Stimulated activated CD4-positive, alpha-beta T cell treated with anti-CD3 and anti-CD28 coated beads, Interleukin-1b, Interleukin-23, amount 100 ng/mL, for 1 hour (primary cell): ENCODE measurements at places on chromosomes 2 and 18.

DNA sequence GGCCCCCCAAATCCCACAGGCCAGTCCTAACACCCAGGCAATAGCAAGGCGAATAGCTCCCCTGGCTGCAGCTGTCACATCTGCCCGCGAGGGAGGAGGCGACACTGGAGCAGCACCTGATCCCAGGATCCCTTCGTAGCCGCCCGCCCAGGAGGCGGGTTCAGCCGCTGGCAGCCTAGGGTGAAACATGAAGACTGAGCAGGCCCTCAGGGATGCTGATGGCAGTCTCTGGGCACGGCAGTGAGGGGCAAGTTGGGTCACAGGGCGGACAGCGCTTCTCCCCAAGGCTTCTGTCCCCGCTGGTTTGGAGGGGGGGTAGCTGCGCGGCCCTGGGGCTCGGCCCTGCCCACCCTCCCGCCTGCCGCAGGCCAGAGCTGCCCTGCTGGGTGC lies 1.9 kb downstream of the DNMT3A start:
- no peak for DNase-seq

DNA sequence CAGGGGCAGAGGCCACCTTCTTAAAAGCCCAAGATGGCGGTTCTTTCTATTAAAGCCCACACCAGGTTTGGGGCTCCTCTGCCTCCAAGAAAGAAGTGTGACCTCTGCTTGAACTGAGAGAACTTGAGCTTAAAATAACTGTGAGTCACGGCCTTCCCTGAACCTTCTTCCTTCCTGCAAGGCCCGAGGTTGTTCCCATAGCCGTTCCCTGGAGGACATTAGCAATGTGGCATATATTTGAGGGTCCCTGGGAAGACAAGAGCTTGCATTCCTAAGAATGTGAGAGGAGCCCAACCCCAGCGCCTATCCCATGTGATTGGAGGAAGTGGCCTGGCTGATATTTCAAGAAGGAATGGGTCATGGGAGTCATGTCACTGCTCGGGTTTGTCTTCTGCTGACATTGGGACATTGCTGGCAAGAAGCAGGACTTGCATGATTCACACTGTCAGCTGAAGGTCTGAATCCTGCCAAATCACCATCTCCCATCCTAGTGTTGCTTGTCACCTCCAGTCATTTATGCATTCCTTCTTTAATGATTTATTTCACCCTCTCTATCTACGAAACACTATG lies 168.1 kb downstream of the TRIB2 start:
- no peak for DNase-seq

DNA sequence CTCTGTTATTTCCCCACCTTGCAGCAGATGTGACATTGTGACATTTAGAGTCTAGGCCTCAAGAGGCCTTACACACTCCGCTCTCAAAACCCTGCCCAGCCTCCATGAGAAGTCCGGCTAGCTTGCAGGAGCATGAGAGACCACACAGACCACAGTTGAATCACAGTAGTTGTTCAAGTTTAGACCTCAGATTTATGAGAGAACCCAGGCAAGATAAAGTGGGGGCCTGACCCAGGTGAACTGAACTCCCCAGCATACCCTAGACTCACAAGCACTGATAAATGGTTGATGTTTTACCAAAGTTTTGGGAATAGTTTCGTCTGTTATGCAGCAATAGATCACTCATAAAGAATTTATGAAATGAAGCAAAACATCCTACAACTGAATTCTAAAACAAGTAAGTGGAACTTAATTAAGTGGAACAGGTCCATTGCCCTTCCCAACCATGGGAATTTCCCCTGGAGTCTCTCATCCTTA lies 4.7 kb upstream of the STAT1 start:
- no peak for DNase-seq

DNA sequence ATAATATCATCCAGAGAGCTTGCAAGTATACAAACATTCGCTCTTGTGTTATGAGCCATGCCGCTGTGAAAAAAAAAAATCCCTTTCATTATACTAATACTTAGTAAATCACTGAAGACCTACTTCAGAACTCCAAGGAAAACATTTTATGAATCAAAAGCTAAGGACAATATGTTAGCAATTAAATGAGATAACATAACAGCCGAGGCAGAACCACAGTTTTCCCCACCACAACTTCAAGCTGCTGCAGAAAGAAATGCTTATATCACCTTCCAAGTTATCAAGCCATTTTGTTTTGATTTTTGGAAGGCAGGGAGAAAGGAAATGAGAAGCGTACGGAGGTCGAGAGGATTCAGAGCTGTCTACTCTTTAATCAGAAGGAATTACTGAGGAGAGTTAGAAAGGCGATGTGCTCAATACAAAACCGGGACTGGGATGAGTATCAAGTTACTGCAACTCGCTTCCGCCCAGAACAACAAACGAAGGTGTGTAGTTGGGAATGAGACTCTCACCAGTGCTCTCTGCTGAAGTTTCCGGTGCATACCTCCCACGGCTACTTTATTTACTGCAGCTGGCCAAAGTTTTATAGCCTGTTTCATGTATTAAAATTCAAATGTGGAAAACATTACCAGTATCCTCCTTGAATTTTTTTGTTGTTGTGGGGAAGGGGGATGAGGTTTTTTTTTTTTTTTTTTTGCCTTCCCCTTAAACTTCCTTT lies 292.2 kb upstream of the CCDC68 start:
- no peak for DNase-seq

DNA sequence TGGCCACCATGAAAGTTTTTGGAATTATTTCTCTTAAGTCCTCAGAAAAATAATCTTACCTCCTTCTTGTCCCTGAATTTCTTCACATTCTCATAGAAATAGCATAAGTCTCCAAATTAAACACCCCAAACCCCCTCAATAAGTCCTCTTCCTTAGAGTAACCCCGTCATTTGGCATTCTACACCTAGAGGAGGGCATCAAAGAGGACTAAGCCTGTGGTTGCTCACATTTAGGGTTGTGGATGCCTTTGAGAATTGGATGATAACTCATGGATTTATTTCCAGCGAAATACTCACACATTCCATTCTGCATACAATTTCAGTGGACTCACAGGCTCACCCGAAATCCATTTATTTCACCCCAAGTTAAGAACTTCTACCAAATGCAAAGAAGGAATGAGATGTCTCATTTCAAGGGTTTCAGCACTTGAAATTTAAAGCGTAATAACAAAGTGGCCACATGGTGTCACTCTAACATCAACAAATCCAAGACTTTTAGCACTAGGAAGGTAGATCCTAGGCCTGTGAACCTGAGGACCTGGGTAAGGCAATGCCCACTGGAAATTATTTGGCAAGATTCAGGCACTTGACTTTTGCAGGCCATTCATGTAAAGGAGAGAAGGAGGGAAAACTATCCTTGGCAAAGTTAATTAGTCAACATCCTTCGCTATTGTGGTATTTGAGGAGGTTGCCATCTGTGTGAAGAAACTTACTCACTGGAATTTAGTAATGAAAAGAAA lies 24.6 kb downstream of the DYTN start:
- no peak for DNase-seq

- DNase-seq, result no peak
These were observed at the start of gene GALNT3 for GRCh38 chr2:165793779-165794535. Gene GALNT3, minus strand, starts transcription at chr2:165794247. Its CDS starts 23,547 bp downstream, at chr2:165770700.

- DNase-seq, result no peak
These were observed 108.3 kb downstream of the CELF4 start for GRCh38 chr18:37457341-37457740.

DNA sequence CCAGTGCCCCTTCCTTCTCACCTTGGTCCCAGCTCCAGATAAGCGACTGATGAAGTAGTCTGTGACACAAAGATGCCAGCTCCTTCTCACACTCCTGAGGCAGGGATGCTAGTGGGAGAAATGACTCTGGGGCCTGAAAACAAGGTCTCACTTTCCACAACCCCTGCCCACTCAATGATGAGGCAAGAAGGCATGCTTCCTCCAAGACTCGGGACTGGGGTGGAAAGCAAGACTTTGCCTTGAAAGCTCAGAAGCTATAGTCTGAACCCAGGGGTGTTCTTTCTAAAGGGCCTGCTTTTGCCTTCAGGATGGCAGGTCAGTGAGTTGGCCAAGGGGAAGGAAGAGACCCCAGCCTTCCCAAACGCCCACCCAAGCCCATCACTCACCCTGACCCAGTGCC lies 1.4 kb downstream of the CCDC142 start:
- no peak for DNase-seq

- DNase-seq, result peak; percentile 6
These were observed 1.0 kb downstream of the EPHA4 start for GRCh38 chr2:221571025-221571550.

- no peak for DNase-seq
These were observed 16.2 kb downstream of the TANC1 start for GRCh38 chr2:158984604-158985135.

GRCh38 chr2:9807056-9807455 lies 36.2 kb upstream of the TAF1B start:
- no peak for DNase-seq

DNA sequence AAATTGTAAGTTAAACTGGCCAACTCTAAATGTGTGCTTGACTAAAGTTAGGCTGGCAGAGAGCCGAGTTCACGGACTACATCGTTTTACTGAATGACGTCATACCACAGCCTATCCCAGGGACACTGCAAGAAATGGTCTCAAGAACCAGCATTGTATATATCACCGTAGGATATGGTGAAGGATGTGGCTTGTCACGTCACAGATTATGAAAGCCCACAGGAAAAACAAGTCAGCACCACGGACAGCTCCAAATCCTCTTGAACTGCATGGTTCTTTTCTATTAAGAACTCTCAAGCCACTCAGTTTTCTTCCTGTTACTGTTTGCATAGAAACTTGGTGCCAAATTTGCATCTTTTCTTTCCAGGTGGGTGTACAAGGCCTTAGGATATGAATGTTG lies 85.1 kb upstream of the ACAA2 start:
- peak; percentile 5 for DNase-seq

DNA sequence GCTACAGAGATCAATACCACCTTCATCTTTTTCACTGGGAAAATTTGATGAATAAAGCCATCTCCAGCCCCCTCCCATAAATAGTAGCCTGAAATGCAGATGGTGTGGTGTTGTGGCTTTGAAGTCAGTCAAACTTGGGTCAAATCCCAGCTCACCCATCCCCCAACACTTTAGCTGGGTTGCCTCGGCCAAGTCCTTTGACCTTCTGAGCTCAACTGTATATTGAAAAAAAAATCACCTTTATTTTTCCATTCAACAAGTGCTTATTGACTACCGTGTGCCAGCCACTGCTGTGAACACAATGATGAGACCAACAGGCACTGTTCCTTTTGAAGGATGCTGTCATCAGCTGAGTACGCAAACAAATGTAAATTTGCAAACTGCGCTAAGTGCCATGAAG lies 35.1 kb upstream of the NTSR2 start:
- DNase-seq, result no peak

GRCh38 chr2:173435574-173435973 lies 80.9 kb downstream of the CDCA7 start:
- no peak for DNase-seq

DNA sequence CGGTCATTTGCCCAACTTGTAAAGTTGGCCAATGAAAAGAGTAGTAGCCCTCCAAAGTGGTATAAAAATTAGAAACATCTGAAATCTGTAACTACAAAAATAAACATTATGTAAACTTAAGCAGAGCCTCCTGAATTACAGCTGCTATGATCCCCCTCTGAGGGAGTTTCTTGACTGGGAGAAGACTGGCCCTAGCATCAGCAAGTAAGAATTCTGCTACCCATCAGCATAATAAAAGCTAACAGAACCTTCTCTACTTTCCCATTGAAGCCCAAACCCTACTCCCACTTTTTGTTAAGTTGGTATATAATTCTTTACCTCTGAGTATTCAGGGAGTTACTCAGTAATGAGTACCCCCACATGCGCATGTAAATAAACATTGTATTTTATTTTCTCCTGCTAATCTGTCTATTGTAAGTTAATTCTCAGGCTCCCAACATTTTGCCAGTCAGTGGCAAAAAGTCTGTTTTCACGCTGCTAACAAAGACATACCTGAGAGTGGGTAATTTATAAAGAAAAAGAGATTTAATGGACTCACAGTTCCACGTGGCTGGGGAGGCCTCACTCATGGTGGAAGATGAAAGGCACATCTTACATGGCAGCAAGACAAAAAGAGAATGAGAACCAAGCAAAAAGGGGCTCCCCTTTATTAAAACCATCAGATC lies 71.3 kb downstream of the MYL12B start:
- no peak for DNase-seq

DNA sequence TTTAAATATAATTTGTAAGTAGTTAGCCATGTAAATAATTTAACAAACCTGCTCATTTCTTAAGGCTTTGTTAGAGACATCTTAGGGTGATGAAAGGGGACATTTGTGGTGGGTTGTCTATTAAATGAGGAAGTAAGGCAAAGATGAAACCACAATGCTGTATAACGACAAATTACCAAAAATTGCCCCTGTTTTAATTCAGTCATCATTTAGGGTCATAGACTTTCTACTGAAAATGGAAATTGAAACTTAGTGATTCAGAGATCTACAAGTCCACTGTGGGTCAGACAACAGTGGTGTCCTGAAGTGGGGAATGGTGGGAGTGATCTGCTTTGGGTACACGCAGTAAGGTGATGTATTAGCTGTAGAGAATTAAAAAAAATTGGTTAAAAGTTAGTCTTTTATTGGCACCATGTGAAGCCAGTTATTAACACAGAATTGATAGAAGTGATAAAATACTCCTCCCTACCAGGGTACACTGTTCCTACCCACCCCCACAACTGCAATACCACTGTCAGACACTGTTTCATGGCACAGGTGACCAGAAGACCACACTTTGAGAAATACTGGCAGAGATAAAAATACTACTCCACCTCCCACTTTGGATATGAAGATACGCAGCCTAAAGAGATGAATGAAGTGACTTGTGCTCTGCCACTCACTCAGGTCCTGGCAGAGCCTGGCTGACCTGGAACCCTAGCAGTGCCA lies 13.4 kb downstream of the CERS6 start:
- no peak for DNase-seq

DNA sequence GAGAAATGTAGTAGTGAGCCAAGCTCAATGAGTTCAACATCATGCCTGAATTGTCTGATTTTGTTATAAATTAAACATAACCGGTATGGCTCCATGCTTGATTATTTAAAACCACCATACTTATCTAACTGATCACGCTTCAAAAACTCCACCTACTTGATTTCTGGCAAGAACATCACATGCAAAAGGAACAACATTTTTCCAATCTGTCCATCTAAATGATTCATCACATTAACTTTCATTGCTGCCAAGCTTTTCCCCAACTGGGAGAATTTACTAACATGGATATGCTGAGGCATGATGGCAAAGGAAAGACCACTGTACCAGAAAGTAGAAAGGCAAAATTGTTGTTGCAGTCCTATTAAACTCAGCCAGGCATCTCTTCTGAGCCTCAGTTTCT lies 286.8 kb downstream of the TRIB2 start:
- no peak for DNase-seq

GRCh38 chr2:240249423-240250149 lies 109.1 kb upstream of the OTOS start:
- DNase-seq, result no peak

- DNase-seq, result no peak
These were observed 223.6 kb downstream of the CDH20 start for GRCh38 chr18:61556862-61557261.
